ENCODE measurements at places on chromosomes 2 and 18.

DNA sequence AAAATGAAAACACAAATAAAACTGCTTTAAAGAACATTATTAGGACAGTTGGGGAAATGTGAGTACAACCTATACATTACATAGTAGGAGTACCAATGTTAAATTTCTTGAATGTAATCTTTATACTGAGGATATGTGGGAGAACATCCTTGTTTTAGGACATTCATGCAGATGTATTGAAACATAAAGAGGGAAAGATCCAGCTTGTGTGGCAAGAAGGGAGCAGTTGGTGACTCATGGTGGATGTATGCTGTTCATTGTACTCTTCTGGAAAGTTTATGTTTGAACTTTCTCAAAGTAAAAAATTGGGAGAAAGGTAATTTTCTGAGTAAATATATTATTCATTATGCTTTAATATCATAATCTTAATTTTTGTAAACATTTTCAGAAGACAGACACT lies 132.1 kb upstream of the DLGAP1 start:
- DNase-seq, result no peak

GRCh38 chr2:150438654-150439053 lies 48.8 kb downstream of the RND3 start:
- no peak for DNase-seq

DNA sequence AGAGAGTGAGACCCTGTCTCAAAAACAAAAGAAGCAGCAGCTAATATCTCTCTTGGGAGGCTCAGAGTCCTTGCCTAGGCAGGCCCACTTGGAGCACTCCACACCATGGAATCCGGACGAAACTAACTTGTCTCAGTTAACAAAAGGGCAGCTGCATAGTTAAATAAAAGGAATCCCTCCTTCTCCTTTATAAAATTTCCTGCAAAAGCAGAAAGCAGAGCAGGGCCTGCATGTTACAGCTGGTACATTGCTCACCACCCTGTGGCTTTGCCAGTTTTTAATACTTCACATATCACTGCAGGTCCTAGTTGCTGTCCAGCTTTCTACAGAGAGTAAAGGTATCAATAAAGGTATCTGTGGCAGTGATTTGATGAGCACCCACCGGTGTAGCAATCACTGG lies 93.6 kb downstream of the ASAP2 start:
- DNase-seq, result no peak

DNA sequence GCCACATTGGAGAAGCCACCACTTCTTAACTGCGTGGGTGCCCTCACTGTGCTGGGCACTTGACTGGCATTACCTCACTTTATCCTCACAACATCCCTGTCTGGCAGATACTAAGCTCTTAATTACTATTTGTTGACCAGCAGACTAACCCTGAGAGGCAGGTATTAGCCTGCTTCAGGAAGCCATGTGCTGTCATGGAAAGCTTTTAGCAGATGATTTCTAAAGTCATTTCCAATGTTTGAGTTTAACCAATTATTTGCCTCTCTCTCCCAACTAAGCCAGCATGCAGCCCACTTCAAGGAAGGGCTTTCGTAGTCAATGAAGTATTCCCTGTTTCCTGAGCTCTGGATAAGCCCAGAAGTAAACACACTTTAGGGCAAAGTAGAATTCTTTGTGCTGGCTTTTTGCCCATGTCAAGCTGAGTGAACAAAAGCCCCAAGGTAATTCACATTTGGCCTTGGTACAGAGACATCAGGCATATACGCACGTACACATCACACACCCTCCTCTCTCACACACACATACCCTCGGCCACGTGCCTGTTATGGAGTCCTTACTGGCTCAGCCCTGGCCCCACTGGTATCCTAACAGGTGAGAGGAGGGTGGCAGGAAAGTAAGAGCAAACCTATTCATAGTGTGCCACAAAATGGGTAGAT lies 108.6 kb downstream of the C1D start:
- DNase-seq, result no peak

DNA sequence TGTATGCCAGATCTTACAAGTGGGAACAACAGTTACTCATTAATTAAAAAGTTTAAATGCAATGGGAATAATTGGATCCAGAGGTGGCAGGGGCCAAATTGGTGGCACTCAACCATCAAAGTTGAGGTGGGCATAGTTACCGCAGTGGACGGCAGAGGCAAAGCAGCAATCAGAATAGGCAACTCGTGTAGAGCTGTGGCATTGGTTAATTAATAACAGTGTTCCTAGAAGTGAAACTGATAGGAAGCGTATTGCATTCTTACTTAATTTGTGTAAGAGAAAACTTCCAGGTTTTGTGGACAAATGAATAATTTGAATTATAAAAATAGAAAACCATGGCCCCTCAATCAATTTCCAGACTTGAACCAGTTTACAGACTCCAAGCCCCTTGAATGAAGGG lies 1068.2 kb upstream of the ACVR2A start:
- DNase-seq, result no peak

GRCh38 chr2:162677476-162677875 lies 161.1 kb downstream of the KCNH7 start:
- no peak for DNase-seq

DNA sequence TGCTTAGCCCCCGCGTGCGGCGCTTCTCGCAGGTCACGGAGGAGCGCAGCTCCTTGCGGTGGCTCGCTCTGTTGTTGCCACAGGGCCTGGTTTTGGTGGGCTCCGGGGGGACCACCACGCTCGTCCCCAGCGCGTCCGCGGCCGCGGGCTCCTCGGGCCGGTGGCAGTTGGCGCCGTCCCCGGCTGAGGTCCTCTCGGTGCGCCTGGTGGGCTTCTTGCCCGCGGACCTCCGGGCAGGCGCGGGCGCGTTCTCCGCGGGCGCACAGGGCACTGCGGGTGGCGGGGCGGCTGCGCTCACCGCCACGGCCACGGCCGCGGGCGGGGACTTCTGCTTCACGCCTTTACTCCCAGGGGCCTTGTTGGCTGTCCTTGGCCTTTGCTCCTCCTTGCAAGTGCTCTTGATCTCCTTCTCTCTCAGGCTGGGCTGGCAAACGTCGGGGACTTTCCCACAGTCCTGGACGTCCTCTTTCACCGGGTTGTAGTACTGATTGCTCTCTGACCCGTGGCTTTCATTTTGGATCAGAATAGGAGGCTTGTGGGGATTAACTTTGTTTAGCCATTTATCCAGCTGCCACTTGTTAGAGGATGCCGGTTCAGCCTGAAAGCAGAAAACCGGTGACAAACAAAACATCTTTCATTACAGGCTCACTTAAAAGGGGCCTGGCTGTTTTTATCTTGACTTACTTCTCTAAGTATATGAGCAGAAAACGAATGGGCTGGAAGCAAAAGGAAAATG lies 104.0 kb upstream of the REV1 start:
- DNase-seq, result no peak

GRCh38 chr2:85078536-85078935 lies 54.7 kb upstream of the TCF7L1 start:
- DNase-seq, result no peak

- DNase-seq, result peak; percentile 97
Observed at GRCh38 chr2:240624950-240625621, at the start of gene GPR35. GPR35 (plus strand) TSS chr2:240625480; CDS start chr2:240629953, 4,473 bp downstream.

- no peak for DNase-seq
Observed at GRCh38 chr2:239142806-239143205, 258.0 kb downstream of the HDAC4 start.

DNA sequence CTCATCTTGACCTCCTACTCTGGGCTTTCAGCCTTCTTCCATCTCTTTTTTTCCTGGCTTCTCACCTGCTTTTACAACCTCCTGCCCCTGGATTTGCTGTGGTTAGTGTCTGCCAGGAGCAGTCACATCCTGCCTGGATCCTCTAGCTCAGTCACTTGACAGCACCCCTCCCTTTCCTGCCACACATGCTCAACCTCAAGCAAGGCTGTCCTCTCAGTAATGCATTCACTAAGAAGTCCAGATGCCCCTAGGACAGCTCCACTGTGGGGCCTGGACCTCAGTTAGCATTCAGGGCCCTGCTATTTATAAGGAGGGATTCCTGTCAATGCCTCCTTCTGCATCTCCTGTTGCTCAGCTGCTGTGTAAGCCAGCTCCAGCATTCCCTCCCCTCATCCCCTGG lies 275.5 kb downstream of the SMAD2 start:
- DNase-seq, result no peak

DNA sequence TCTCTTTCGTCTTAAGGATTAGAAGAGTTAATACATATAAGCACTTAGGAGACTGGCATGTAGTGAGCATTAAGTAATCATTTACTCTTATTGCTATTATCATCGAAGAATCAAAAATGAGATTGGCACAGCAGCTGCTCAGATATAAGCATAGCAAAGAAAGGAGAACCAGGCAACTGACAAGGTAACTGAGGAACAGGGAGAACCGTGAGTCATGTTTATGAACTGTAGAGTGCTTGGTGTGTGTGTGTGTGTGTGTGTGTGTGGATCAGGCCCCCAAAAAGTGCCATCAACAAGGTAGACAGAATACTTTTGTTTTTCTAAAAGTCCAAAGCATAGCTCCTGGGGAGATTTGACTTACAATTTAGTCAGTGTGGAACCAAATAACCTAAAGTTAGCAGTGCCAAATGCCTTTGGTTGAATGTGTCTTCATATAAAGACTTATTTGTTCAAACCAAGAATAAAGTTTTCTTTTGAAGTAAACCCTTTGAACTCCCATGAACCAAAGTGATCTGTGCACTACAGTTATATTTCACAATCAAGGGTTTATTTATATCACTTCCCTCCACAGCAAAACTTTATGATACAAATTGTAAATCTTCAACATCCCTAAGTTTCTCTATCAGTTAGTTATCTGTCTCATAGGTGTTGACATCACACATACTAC lies 660.6 kb downstream of the NYAP2 start:
- peak; percentile 45 for DNase-seq

All from NB4 (cell line).